ENCODE measurements at places on chromosomes 2 and 18.

DNA sequence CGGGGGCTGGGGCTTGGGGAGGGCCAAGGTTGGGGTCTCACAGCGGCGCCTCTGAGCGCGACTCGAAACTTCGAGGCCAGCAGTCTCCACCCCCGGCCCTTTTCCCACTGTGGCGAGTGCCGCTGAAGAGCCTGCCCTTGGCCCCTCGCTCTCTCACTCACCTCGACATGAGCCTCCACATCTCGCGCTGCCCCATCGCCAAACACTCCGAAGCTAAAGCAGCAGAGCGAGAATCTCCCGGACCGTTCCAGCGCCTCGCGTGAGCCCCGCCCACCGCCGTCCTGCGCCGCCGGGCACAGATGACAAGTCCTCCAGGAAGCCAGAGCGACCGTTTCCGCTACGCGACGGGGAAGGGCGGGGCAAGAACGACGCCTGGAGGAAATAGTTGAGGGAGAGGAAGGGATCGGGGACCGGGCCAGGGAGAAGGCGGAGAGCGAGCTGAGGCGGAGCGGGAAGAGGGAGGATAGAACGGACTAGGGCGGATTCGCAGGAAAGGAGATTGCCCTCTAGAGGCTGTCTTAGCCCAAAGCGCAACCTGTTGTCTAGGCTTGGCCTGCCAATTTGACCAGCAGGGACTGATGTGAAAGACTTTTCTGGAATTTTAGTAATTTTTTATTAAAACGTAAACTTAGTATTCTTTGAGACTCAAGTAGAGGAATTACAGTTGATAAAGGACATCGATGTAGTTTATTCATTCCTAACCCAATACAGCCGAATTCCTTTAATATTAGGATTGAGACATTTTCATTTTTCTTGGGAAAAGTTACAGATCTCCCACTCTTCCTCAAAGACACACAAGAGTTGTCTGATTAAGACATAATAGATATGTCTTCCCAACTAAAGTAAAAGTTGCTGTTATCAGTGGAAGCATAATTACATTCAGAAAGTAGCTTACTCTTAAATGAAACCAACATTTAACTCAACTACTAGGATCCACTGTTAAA lies at the start of gene HIBCH:
TSS of gene HIBCH (minus strand) at position 272 of the 944 bp plus-strand sequence. CDS start at position 196, 76 bp downstream.
- peak; percentile 97 for DNase-seq

DNA sequence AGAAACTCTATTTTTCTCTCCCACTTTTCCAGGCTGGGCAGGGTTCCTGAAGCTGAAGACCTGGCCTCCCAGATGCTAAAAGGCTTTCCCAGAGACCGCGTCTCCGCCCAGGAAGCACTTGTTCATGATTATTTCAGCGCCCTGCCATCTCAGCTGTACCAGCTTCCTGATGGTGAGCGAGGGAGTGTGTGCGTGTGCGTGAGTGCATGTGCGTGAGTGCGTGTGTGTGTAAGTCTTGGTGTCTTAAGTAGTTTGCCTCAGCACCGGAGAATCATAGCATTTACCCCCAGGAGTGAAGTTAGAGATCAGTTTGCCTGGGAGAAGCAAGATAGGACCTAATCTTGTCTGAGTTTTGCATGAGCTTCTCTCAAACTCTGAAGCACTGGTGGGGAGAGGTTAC lies 73.7 kb downstream of the CDK15 start:
- no peak for DNase-seq

DNA sequence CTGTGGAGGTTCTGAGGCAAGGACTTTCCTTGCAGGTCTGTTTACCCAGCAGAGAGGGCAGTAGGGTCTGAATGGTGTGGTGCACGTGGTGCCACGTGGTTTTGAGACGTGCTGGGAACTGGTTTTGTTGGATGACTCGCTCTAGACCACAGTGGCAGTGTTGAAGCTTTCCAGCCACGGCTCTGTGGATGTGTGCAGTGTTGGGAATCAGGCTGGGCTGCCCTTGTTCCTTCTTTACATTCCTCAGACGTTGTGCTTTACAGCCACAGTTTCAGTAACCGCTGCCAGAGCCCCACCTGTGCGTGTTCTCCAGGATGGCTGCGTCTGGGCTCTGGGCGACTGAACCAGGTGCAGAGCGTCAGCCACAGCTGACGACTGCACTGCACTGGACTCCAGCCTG lies 8.2 kb downstream of the CTDP1 start:
- no peak for DNase-seq

GRCh38 chr2:206797376-206797775 lies 32.0 kb downstream of the FASTKD2 start:
- no peak for DNase-seq

DNA sequence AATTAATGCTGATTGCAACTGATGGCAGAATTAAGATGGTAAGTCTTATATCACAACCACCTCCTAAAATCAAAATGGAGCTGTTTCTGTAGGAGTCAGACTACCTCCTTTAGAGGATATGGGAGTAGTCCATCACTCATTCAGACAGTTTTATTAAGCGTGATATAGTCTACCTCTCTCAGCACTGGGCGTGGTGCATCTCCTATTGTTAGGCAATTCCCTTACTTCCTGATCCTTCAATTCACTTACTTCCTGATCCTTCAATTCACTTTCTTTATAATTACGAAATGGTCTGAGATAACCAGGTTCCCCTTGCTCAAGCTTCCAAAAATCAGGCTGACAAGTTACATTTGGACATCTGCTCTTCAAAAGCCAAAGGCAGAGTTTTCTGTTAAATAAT lies 31.9 kb downstream of the ATP8B1 start:
- DNase-seq = no peak

DNA sequence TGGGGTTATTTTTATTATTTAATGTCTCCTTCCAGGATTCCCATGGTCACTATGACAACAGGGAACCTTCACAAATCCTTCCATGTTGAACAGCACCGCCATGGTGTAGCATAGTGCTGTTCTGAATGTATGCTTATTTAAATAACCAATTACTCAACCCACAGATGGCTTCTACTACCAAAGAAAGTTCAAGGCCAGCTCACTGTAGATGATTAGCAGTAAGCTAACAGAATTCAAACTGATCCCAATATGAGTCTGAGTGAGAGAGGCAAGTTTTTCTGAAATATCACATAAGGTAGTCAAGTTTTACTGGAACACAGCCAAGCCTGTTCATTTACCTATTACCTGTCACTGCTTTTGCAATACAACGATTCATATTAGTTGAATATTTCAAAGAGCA lies 51.2 kb downstream of the CLASP1 start:
- DNase-seq = no peak
